ENCODE measurements at places on chromosomes 12 and 14.

DNA sequence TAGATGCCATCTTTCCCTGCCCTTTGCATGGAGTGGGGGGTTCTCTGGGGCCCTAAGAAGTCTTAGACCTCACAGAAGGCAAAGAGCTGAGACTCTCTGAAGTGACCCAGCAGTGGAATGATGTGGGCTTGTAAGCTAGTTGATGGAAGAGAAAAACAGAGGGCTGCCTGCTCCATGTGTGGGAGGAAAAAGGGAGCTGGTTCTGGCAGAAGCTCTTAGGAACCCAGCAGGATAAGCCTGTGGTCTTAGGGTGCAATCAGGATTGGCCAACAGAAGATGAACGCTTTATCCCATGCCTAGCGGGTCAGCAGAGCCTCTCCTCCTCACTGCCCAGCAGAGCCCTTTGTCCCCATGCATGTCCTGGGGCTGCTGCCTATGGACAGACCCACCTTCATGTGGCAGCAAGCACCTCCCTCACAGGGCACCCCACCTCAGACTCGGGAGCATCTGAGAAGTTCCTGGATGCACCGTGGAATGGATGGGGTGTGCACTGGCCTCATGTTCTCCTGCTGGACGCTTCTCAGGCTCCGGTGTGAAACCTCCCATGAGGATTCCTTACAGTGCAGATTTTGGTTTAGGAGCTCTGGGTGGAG, 152.7 kb downstream of the ADGRD1 start:
- no peak for DNase-seq

DNA sequence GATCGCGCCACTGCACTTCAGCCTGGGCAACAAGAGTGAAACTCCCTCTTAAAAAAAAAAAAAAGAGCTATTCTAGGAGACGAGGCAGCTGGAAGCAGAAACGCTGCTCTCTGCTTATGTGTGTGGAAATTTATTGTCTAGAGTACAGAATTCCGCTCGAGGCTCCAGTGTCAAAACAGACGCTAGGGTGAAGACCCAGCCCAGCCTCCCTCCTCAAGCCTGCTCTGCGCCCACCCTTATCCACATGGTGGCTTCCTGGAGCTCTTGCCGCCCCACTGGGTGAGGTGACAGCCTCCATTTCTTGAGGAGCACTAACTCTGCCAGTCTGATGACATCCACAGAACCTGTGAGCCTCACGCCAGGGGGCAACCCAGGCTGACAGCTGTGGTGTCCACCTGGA, 49.5 kb upstream of the DLK1 start:
- no peak for DNase-seq

- DNase-seq: no peak
These were observed 17.8 kb downstream of the SINHCAF start for GRCh38 chr12:31308116-31308515.

GRCh38 chr14:102071283-102071998, 15.4 kb downstream of the HSP90AA1 start:
- DNase-seq: no peak

- no peak for DNase-seq
These were observed 19.0 kb downstream of the CORO1C start for GRCh38 chr12:108712165-108712924.

DNA sequence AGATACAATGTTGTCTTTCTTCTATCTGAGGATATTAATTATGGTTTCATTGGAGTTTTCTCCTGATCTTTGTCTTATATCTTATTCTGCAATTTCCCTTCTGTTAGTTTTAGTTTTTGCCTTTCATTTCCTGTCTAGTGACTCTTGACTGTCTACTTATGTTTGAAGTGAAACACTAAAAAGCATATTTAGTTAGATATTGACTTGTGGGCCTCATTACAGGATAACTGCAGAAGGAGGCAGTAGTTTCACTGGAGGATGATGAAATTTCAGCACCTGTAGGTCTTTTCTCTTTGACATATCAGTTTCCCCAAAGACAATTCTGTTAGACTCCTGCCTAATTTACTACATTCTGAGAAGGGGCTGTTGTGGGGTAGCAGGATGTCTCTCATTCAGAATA, 97.5 kb upstream of the NEDD1 start:
- no peak for DNase-seq

- DNase-seq: no peak
These were observed 40.5 kb downstream of the RASSF3 start for GRCh38 chr12:64650762-64651161.

GRCh38 chr14:87434011-87434410, 559.0 kb downstream of the GALC start:
- no peak for DNase-seq

DNA sequence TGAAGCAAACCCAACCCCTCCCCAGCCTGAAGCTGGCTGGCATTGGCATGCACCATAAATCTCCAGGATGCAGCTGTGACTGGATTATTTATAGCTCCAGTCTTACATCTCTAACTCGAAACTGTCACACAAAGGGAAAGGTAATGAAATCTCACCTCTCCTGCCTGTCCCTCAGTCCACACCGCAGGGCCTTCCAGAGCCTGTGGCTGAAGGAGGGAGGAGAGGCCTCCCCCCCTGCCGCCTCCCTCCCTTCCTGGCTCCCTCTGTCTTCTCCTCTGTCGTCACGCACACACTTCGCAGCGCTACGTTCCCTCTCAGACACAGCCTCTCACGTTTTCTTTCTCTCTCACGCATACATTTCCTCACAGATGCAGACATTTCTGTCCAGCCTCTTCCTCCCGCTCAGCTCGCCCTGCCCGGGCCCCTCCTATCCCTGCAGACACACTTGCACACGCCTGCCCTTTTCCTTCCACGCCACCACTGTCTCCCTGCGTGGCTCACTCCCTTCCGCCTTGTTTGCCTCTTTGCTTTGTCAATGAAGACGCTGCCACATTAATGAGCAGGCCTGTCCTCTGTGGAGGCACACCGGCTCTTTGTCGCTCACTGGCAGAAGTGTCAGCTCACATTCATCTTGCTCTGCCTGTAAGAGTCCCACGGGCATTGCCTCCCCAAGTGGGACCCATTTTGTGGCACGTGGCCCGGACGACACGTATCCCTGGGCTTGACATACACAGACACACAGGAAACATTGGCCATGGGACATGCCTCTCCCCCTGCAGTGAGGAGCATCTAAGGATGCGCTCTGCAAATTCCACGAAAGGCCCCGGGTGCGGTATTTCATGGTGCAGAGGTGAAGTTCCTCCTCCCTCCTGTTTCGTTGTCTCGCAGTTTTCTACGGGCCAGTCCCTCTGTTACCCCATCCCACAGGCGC, 27.9 kb downstream of the IRF2BPL start:
- DNase-seq: peak; percentile 84
